ENCODE measurements at places on chromosomes 1 and 21. TPM values are rescaled to one million over a fixed set of nuclear protein-coding genes. Genes with fewer than 3 reads are reported as not detected.

Gene KCNE2
- total RNA-seq: not detected

Gene TAL1
- total RNA-seq: 4.2 TPM

Gene PALMD
- total RNA-seq: 39.4 TPM

Gene OR2G6
- not detected for total RNA-seq

Gene BMP8A
- not detected for total RNA-seq

Gene CFAP107
- total RNA-seq: not detected

Gene LRRC8B
- 26.4 TPM for total RNA-seq

Gene EYA3
- 18.5 TPM for total RNA-seq

Gene NBPF4
- total RNA-seq: not detected

Gene TRIM67
- 31.0 TPM for total RNA-seq

Gene RCC1
- 20.4 TPM for total RNA-seq
